ENCODE measurements at places on chromosomes 16 and 17.
A peak's percentile ranks its signal among the peaks of the same experiment; 100 is the strongest.

DNA sequence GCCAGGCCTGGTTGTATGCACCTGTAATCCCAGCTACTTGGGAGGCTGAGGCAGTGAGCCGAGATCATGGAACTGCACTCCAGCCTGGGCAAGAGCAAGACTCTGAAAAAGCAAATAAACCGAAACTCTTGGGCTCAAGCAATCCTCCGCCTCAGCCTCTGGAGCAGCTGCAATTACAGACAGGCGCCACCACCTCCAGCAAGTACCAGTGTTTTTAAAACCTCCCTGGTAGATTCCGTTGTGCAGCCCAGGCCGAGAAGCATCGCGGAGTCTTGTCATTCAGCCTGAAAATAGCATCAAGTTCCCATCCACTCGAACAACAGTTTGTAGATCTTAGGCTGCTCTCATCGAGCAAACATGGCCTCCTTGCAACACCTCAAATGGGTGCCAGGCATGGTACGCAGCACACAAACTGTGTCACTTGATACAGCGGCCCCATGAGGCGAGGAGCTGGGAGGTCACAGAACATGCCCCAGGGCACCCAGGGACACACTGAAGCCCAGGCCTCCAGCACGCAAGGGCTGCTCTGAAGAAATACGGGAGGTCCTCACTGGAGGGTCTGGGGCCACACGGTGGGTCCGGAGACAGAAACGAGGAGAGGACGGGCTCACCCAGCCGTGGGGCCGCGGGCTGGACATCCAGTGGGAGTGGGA is 18.1 kb downstream of the TMC6 start:
- no peak for DNase-seq

DNA sequence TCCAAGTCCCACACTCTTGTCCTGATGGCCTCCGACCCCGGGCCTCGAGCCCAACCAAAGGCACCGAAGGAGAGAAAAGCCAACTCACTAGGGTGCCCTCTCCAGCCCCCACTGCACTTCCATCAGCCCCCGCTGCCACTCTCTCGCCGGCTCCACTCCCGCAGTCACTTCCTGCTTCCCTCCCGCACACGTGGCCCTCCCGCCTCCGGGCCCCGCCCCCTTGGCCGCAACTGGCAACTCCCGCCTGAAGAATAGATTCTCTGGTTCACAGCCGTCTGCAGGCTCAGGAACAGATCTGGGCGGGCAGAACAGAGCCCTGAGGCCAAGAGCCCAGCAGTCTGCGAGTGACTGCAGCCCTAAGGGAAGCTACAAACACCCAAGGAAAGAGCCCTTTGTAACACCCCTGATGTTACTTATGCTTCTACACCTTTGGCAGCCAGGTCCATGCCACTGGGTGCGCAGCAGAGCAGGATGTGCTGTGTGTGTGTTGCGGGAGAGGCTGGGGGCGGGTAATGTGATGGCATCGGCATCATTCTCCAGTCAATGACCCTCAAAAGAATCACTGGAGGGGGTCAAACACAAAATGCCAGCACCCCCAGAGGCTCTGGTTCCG is at the start of gene SLC39A11:
Gene SLC39A11, minus strand, starts transcription at position 166 of the 613 bp plus-strand sequence. CDS start 3,924 bp downstream, outside the sequence.
- peak; percentile 80 for DNase-seq

GRCh38 chr17:61875285-61875684 is 12.0 kb upstream of the BRIP1 start:
- no peak for DNase-seq

- no peak for DNase-seq
These were observed 2.0 kb upstream of the BRICD5 start for GRCh38 chr16:2212362-2213324.

DNA sequence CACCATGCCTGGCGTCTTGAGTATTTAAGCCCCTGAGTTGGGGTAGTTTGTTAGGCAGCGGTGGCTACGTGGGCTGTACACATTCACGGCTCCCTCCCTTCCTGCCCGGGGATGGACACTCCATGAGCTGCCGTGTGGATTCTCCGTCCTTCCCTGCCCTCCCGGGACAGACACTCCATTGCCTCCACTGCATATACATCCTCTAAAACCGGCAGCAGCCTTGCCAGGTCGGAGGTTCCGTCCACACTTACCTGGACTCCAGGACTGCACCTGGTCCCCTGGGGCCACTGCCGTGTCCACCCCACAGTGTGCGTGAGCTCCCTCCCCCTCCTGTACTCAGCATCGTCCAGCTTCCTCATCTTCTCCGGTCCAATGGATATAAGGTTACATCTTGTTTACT is 3.5 kb upstream of the SPATA2L start:
- no peak for DNase-seq

GRCh38 chr16:48535831-48536613 is 74.0 kb downstream of the N4BP1 start:
- DNase-seq, result peak; percentile 35

- DNase-seq, result peak; percentile 69
These were observed 4.7 kb upstream of the KRTAP3-1 start for GRCh38 chr17:41013606-41014005.

- DNase-seq, result no peak
These were observed 388.0 kb downstream of the SEC14L1 start for GRCh38 chr17:77528516-77529327.

GRCh38 chr17:76753061-76753961 is 15.4 kb downstream of the MFSD11 start:
- DNase-seq, result no peak

DNA sequence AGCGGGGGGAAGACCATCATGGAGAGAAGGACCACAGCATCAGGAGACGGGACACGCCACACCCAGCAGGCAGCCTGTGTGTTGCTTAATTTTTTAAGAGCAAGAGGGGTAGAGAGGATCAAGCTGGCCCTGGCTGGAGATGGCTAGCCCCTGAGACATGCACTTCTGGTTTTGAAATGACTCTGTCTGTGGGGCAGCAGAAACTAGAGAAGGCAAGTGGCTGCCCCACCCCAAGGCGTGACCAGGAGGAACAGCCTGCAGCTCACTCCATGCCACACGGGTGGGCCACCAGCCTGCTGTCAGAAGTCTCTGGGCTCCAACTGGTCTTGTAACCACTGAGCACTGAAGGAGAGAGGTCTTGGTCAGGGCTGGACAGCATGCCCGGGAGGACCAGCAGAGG is 75.5 kb downstream of the SOCS1 start:
- no peak for DNase-seq

GRCh38 chr16:85498607-85499006 is 114.5 kb upstream of the GSE1 start:
- no peak for DNase-seq

DNA sequence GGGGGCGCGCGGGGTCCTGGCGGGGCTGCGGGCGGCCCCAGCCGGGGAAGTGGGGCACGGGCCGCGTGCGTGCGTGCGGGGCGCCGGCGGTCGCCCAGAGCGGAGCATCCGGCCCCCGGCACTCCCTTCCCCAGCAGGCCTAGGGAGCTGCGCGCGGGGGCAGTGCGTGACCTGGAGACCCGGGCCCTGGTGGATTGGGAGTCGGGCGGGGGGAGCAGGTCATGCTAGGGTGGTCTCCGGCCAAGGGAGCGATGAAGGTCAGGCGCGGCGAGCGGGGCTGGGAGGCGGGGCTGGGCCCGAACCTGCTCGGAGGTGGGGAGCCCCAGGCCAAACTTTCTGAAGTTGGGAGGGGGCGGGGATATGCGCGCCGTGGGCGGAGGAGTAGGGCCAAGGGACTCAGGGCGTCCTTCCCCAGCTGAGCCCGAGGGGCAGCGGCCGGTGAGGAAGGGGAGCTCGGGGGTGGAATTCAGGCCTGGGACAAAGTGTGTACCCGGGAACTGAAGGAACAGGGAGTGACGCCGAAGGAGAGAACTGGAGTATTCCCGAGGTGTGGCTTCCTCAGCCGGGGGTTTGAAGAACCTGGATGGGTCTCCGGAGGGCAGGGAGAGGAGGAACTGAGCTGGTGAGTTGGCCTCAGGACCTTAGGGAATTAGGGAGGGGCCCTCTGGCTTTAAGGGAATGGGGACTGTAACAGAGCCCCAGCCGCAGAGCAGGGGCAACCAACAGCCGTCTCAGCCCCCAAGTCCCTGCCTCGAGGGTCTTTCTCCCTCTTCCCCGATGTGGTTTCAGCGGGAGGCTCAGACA is 589 bp downstream of the XYLT2 start:
- DNase-seq, result no peak

DNA sequence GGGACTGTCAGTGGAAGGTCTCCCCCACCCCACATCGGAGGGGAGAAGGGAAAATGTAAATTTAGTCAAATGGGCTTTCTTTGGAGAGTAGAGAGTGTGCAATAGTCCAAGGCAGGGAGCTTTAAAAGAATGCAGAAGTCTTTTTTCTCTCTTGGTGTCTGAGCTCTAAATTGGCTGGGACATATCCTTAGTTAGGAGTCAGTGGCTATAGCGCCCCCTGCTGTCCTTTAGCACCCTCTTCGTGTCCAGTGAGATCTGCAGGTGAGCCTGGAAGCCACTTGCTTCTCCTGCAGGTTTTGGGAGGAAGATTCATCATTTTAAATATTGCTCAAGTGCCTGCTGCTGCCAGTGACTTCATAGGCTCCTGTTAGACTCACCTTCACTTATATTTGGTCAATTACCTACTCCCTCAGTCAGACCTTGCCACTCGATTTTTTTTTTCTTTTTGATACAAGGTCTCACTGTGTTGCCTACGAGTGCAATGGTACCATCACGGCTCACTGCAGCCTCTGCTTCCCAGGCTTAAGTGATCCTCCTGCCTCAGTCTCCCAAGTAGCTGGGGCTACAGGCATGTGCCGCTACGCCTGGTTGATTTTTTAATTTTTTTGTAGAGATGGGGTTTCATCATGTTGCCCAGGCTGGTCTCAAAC is 174.8 kb downstream of the PRKCB start:
- peak; percentile 39 for DNase-seq

- no peak for DNase-seq
These were observed 25.1 kb upstream of the ADGRG1 start for GRCh38 chr16:57603115-57604024.

- no peak for DNase-seq
These were observed 97.6 kb downstream of the MRM3 start for GRCh38 chr17:879546-880442.

- no peak for DNase-seq
These were observed 93.5 kb downstream of the RBFOX1 start for GRCh38 chr16:7426161-7426560.

- no peak for DNase-seq
These were observed 77.0 kb downstream of the MRC2 start for GRCh38 chr17:62704381-62704971.

DNA sequence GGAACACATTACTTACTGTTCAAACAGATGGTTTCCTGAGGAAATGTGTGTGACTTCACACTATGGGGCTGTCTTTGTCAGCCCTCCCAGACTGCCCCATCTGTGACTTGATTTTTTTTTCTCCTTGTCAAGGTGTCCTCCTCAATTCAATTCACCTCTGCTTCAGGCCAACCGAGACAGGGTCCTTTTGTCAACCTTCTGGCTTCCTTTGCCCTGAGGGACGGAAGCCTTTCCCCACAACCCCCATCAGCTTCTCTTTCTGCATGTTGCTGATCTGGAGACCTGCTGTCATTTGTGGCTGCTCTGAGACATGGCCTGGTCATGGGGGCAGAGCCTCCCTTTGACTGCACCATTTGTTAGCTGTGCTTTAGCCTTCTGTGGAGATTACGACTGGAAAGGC is 21.3 kb upstream of the RGS9 start:
- no peak for DNase-seq

DNA sequence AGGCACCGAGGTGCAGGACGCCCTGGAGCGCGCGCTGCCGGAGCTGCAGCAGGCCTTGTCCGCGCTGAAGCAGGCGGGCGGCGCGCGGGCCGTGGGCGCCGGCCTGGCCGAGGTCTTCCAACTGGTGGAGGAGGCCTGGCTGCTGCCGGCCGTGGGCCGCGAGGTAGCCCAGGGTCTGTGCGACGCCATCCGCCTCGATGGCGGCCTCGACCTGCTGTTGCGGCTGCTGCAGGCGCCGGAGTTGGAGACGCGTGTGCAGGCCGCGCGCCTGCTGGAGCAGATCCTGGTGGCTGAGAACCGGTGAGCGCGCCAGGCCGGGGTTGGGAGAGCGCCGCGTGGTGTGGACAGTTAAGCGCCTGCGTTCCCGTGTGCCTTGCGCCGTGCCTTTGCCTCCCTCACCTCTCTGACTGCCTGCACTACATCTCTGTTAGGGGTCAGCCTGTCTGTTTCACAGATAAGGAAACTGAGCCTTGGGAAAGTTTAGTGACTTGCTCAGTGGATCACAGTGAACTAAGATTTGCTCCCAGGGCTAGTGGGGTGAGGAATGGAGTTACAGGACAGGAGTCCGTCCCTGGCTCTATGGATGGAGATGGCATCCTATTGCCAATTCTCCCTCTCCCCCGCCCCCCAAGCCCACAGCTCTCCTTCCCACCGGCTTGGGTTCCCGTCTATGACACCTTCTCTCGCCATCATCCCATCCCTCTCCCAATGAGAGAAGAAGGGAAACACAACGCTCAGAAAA is 880 bp downstream of the SARM1 start:
- no peak for DNase-seq

GRCh38 chr16:13036600-13036999 is 135.2 kb downstream of the SHISA9 start:
- DNase-seq, result peak; percentile 10
